ENCODE measurements at places on chromosomes 11 and 22. TPM values are rescaled to one million over a fixed set of nuclear protein-coding genes. Genes with fewer than 3 reads are reported as not detected.

GRCh38 chr11:1820463-1821325 lies 14.1 kb upstream of the SYT8 start:
- no peak for DNase-seq

- no peak for DNase-seq
Observed at GRCh38 chr22:49302530-49302929, 525.1 kb downstream of the BRD1 start.

GRCh38 chr22:17797721-17798559 lies 23.7 kb upstream of the BID start:
- DNase-seq, result no peak

- DNase-seq, result no peak
Observed at GRCh38 chr11:33608386-33608785, 92.2 kb downstream of the C11orf91 start.

DNA sequence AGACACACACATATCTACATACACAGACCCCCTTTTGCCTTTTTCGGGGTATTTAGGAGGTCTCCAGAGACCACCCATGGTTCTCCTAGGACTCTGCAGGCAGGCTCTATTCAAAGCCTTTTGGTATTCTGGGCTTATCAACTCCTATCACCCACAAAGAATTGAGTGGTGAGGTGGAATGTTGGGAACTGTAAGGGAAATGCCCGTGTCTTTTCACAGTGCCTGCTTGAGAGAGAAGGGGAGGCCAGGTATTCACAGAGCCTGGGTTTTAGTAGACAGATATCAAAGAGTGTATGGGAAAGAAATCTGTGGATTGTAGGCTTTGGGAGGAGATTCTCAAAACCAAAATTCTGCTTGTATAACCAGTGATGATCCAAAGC lies 44.0 kb upstream of the CSNK2A3 start:
- DNase-seq, result no peak

DNA sequence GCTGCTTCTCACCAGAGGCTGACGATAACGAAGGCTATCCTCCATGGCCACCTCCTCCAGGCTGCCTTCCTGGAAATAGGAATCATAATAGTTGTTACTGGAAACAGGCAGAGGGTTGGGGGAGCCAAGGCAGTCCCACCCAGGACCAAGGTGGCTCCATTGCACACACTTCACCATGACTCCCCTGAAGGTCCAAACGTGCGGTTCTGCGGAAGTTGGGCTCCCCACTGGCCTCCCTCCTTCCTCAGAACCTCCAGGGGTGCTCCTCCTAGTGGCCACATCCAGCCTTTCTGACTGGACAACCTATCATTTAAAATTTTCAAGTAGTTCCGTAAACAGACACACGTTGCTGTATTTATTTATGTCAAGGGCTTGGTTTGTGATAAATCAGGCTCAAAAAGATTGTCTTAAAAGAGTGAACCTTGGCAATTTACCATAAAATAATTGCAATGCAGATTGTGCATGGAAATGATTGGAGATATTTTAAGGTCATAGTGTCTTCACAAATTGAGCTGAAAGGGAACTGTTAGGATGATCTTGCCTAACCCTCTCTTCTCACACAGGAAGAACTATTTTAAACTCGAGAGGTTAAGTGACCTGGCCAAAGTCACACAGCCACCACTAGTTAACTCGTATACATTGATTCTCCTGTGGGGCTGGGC lies 1.4 kb upstream of the TCN2 start:
- no peak for DNase-seq

DNA sequence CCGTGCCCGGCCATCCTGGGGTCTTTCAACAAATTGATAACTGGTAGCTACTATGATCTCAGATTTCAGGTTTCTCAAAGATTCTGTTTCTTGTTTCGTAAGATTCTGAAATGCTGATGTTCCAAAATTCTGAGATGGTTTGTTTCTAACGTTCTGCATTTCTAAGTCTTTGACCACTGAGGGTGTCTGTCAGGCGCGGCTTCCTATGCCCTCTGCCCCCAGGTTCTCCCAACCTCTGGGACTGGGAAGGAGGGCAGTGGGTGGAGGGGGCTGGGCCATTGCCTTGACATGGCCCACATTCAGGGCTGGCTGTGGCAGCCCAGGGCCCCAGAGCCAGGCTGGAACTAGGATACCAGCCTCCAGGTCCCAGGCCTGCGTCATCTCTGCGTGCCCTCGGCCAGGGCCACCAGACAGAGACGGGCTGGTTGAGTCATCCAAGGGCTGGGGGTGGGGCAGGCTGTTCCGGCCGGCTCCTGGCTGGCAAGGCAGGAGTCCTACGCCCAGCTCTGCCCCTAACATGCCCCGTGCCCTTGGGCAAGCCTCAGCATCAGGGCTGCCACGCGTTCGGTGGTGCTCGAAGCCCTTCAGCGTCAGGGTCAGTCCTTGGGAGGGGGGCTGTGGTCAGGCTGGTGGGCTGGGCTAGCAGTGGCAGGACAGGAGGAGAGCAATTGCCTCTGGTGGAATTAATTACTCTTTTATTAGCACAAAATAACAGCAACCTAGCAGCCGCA lies 5.2 kb downstream of the TMEM134 start:
- no peak for DNase-seq

MS4A18 gene
- not detected for polyA plus RNA-seq

MYRF gene
- polyA plus RNA-seq, result 22.4 TPM

CCDC179 gene
- not detected for polyA plus RNA-seq

DNA sequence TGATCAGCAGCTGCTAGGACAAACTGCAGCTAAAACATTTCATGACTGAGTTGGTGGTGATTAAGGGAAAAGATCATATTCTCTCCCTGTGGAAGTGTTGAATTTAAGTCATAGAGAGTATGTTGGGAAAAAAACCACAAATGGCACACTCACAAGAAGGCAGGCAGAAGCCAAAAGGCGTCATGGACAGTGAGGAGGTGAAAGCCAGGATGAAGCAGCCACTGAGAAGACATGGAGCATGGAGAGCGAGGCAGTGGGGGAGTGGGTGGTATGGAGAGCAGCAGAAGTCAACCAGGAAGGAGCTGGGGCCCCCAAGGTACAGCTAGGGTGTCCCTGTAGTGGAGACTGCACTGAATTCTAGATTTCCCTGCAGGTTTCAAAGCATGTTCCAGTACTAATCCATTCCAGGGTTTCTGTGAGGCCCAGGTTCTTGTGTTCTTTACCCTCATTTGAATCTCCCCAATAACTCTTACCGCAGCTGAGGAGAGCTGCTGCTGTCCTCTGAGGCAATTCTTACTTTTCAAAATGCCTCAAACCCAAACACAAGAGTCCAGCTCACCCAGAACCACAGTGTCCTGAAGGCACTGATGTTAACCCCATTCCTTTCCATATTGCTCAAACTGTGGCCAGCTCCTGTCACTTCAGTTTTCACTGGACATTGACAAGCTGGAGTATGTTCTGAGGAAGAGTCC lies 191.8 kb upstream of the E2F8 start:
- no peak for DNase-seq

LDHAL6A gene
- 1.4 TPM for polyA plus RNA-seq

DNA sequence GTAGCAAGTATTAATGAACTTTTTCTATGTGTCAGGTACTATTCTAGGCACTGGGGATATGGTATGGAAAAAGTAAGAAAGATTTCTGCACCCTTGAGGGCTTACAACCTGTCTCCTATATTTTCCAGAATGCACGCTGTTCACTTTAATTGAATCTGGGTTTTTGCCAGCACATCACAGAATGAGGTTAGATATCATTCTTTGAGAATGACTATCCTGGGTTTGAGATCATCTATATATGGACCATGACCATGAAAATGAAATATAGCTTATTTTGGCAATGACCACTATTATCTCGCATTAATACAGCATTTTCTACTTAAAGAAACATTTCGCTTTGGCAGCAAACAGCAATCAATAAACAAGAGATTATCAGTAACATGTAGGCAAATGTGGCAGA lies 46.9 kb downstream of the C11orf71 start:
- no peak for DNase-seq

DNA sequence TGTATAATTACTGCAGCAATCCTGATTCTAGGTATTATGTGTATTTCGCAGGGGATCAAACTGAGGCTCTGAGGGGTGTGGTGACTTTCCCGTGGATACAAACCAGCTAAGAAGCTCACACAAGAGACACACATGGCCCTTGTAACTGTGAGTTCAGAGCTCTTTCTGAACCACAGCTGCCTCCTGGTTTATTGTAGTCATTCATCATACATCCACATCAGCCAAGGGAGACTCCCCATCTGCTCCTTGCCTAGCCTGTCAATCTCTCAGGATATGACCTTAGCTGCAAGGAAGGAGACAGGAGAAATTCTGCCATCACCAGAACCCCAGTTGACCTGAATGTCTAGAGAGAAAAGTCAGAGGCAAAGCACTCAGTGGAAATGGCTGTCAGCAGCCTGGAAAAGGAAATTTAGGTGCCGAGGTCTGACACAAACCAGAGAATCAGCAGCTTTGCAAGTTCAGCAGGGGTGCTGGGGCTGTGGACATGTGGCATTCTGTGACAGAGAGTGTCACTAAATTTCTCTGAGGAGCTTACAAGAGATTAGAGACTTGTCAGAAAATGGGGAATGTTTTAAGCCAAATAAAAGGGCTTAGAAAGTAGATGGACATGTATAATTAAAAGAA lies 209.5 kb downstream of the AASDHPPT start:
- no peak for DNase-seq

EHF gene
- polyA plus RNA-seq, result 18.0 TPM

PIWIL4 gene
- polyA plus RNA-seq, result 3.2 TPM

GRCh38 chr22:29146091-29146560 lies 59.6 kb upstream of the EMID1 start:
- DNase-seq, result no peak

- no peak for DNase-seq
Observed at GRCh38 chr22:20587206-20587958, 80.0 kb downstream of the MED15 start.

GSTT2B gene
- polyA plus RNA-seq, result 4.5 TPM

GRCh38 chr22:19832476-19833108 lies 22.1 kb downstream of the GNB1L start:
- no peak for DNase-seq

TRIM68 gene
- polyA plus RNA-seq, result 19.4 TPM

DNA sequence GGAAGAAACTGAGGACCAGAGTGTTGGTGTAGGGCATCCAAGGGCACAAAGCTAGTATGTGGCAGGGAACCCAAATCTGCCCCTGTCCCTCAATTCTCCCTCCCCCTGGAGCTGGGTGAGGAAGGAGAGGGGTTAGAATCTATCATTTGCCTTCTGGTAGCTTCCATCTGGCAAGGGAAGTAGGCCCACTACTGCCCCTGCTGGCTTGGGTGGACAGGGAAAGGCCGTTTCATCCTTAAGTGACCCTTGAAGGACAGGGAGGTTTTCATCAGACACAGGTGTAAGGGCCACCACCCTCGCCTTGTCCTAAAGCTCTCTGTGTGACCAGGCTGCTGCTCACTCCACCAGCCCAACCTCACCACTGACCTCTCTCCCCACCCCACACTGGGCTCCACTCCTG lies 22.1 kb downstream of the NECTIN1 start:
- DNase-seq, result no peak

PKNOX2 gene
- polyA plus RNA-seq, result 13.3 TPM

DNA sequence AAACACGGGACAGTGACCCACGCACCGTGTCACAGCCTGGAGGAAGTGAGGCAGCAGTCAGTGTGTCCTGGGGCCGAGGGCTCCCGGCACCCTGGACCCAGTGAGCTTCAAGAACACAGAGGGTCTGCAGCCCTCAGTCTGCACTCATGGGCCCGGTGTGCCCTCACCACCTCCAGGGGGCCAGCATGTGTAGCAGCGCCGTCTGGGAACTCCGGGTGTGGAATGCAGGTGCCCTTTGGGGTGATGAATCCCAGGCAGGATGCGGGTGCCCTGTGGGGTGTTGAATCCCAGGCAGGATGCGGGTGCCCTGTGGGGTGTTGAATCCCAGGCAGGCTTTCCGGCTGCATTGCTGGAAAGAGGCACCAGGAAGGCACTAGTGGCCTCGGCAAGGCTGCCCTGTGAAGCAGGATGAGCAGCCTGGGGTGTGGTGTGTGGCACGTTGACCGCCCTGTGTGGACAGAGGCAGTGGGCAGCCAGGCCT lies 1399.9 kb downstream of the BRD1 start:
- no peak for DNase-seq

- DNase-seq, result no peak
Observed at GRCh38 chr22:42430528-42431125, 1.6 kb downstream of the NFAM1 start.

GRCh38 chr22:43182726-43183125 lies 4.2 kb downstream of the TTLL12 start:
- no peak for DNase-seq

PTPRCAP gene
- 1.3 TPM for polyA plus RNA-seq

C11orf21 gene
- 0.64 TPM for polyA plus RNA-seq

GRCh38 chr11:92316106-92316809 lies 91.6 kb downstream of the FAT3 start:
- DNase-seq, result no peak

LRRC51 gene
- 22.0 TPM for polyA plus RNA-seq

- DNase-seq, result no peak
Observed at GRCh38 chr11:40280159-40281051, 1179.0 kb downstream of the LRRC4C start.

FLRT1 gene
- 3.3 TPM for polyA plus RNA-seq

DNA sequence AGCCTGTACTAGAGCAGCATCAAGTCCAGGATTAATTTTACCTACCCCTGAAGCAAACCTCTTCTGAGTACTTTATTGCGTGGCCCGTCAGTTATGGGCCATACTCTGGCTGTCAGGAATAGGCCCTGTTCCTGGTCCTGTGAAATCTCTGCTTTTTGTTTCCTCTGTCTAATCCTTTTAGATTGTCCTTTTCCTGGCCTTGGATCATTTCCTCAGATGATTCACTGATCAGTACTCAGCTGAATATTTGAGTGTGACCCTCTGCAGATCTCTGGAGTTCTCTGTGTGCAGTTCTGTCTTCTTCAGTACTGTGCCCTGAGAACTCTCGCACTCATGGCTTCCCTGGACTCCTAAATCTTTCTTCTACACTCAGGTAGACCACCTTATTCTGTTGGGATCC lies 123.5 kb downstream of the UVRAG start:
- DNase-seq, result no peak

DNA sequence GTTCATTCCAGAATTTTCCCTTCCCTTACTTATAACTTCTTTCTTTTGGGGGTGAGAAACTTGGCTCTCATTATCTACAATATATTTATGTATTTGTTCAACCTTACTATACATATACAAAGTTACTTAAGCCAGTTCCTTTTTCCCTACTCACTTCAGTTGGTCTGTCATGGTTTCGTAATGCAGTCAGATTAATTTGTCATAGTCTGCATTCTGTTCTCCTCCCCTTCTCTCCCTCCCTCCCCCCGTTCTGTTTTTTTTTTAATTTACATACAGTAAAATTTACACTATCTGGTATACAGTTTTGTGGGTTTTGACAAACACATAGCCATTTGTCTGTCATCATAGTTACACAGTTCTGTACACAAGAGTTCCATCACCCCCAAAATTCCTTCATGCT lies 71.8 kb upstream of the ADORA2A start:
- DNase-seq, result no peak

DNA sequence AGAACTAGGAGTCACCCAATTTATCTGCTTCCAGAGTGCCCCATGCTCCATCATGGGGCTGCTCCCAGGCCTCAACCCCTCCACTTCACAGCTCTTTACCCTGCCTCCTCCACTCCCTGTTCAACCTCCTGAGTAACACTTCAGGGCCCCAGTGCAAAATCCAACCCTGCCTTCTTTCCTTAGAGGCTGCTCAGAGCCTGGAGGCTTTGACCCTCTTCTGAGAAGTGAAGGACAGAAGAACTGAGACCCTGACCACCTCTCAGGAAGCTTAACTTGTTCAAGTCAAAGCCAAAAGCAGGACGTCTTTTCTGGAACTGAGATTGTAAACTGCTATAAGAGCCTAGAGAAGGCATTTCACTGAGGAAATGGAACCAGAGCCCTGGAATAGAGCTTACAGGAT lies 15.5 kb downstream of the EIF3F start:
- no peak for DNase-seq

SPCS2 gene
- 310 TPM for polyA plus RNA-seq

- peak; percentile 30 for DNase-seq
Observed at GRCh38 chr11:77619576-77620198, 17.9 kb downstream of the CLNS1A start.

TSKU gene
- 27.5 TPM for polyA plus RNA-seq

PAMR1 gene
- 11.8 TPM for polyA plus RNA-seq

All from right renal pelvis (tissue), 4 donors.